ENCODE measurements at places on chromosomes 2 and 18. TPM values are rescaled to one million over a fixed set of nuclear protein-coding genes. Genes with fewer than 3 reads are reported as not detected.
A peak's percentile ranks its signal among the peaks of the same experiment; 100 is the strongest.

DNA sequence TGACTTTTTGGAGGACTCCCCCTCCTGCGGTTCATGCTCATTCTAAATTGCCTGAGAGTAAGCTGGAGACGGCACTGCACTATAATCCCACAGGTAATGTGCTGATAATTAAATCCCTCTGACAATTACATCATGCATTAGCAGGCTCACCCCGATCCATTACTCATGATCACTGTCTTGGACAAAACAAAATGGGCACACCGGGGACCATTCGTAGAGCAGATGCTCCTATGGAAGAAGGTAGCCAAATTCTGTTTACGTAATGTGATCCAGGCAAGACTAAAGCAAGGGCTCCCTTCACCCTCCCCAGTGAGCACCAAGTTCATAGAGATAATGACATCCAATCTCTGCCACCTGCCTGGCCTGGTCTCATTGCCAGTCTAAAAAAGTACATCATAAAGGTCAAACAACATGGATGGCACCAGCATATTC is 657.1 kb upstream of the SOX11 start:
- no peaks in the 10 kb centered on the region for H3K4me1 ChIP-seq
- DNase-seq: no peak
- no peaks in the 10 kb centered on the region for H3K27me3 ChIP-seq
- no peaks in the 10 kb centered on the region for H3K36me3 ChIP-seq
- H3K4me3 ChIP-seq: no peak overlapping the region

DNA sequence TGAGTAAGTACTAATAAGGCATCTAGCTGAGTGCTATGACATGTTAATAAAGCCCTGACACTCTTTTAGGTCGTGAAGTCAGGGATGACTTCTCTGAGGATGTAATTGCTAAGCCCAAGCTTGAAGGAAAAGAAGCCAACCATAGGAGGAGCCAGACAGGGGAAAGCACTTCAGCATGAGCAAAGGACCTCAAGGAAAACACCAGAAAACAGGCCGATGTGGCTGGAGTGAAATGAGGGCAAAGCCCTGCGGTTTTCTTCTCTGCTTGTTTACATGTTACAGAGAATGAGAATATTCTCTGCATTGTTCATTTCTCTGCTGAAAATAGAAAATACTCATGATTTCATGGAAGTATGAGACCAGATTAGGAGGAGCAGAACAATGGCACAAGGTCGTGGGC is 112.5 kb upstream of the ARHGAP28 start:
- H3K4me3 ChIP-seq: no peak overlapping the region
- DNase-seq: no peak
- no peak overlapping the region for H3K27ac ChIP-seq
- H3K36me3 ChIP-seq: no peaks in the 10 kb centered on the region

FABP1 gene
- total RNA-seq: not detected

DNA sequence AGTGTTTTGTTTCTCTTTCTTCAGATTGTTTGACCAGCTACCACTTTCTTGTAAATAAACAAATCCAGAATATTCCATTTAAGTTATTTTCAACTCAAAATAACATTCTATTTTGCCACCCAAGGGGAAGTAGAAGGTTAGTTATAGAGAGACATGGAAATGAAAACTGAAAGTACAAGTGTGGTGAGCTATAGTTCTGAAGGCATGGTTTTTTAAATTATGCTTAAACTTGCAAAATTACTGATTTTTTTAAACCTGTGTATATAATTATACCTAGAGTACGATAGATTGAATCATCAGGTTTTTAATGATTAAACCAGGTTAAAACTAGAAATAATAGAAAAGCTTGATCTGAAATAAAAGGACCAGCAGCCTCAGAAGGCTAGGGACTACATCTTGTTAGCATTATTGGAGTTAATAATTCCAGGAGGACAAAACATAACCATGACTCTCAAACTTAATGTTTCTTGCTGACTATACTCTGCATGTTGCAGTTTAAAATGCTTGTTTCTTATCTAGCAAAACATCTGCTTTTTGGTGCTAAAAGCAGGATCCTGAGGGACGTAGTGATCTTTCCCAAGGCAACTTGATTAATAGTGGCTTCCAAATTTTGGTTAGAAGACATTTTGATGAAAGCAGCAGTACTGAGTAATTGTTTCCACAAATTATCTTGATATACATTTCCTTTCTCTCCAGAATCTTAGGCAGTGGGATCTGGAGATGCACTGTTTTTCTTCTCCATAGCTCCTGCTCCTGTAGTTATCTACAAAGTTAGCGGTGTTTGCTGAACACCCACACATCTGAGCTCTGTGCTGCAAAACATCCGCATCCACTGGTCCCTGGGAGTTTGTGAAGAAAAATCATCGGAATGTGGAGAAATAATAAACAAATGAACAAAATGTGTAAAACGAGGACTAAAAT is 327.2 kb upstream of the PKDCC start:
- H3K27me3 ChIP-seq: no peaks in the 10 kb centered on the region
- no peak for DNase-seq
- H3K4me3 ChIP-seq: peak overlapping the region; percentile 6

SERPINB4 gene
- not detected for total RNA-seq

DNA sequence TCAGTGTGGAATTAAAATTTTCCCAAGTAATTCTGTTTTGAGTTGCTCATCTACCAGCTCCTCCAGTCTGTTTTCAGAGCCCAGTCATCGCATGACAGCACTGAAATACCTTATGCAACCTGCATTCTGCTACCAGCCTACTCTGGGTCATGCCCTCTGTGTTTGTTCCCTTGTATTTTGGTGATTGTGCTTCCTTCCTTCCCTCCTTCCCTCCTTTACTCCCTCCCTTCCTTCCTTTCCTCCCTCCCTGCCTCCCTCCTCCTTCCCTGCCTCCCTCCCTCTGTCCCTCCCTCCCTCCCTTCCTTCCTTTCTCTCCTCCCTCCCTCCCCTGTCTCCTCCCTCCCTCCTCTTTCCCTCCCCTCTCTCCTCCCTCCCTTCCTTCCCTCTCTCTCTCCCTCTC is 289.6 kb downstream of the CDH2 start:
- no peak overlapping the region for H3K4me3 ChIP-seq
- no peaks in the 10 kb centered on the region for H3K36me3 ChIP-seq
- H3K27me3 ChIP-seq: no peaks in the 10 kb centered on the region
- no peak for DNase-seq
- H3K4me1 ChIP-seq: no peaks in the 10 kb centered on the region

DNA sequence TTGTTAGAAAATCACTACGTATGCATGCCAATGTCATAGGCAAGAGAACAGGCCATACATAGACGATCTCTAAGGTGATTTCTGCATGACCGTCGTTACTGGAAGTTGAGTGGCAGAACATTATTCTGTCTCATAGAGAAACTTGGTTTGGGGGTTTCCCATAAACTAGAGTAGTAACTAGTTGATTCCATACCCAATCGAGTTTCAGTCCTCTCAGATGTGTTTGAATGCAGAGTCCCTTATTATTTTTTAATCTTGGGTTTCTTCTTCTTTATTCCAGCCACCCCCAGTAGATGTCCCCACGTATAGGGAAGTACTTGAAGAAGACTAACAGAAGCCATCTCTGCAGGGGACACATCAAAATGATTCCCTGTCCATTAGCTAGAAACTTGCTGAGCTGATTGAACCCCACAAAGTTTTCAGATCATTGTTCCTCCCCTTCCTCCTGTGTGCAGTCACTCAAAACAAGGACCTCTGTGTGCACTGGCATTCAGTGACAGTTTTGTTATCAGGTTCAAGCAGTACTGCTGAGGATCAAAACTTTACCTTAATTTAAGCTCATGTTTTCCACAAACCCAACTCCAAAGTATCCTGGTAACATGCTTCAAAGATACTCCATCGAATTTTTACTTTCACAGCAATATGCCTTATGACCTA is 68.4 kb upstream of the CDCA7 start:
- no peak overlapping the region for H3K27ac ChIP-seq
- no peaks in the 10 kb centered on the region for H3K4me1 ChIP-seq
- H3K27me3 ChIP-seq: no peaks in the 10 kb centered on the region
- no peak for DNase-seq

LYG2 gene
- total RNA-seq: not detected

NLRC4 gene
- 3.6 TPM for total RNA-seq

CIB4 gene
- total RNA-seq: not detected

DNA sequence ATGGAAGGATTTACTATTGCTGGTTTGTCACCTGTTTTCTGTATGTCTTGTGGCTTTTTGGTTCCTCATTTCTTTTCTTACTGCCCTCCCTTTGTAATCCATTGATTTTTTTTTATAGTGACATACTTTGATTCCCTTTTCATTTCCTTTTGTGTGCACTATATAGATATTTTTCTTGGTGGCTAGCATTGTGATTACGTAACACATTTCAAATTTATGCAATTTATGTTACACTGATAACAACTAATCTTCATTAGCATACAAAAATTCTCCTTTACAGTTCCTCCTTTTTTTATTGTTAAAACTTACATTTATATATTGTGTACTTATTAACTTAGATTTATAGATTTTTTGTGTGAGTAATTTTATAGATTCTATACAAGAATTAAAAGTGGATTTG is 80.6 kb downstream of the OTX1 start:
- H3K27ac ChIP-seq: no peak overlapping the region
- H3K4me3 ChIP-seq: no peak overlapping the region
- no peaks in the 10 kb centered on the region for H3K4me1 ChIP-seq

DNA sequence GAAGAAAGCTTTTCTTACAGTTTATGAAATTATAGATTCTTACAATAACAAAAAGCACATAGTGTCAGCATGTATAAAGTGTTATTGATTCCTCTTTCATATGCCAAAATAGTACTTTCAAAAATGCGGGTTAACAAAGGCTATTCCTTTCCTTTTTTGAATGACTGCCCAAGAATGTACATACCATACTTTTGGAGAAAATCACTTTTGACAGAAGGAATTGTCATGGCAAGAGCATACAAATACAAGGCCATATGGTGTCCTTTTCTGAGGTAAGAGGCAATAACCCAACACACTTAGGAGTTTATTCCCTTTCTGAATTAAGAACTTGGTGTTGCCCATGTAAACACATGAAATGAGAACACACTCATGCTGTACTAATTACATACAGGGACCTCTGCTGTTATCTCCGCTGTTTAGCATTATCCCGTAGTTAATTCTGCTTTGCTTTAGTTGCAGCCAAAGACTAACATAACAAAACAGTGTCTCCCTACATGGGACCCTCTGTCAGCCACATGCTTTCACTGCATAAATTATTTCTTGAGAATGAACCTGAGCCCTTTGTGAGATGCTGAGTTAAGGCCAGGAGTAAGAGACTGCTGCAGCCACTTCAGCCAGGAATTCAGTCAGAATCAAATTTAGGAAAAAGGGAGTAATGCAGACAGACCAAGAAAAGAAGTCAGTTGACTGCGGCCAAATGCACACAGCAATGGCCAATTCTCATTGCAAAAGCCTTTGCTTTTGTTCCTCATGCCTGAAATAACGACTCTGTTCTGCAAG is 67.0 kb downstream of the CDH2 start:
- no peak overlapping the region for H3K4me3 ChIP-seq
- no peak overlapping the region for H3K27ac ChIP-seq
- no peaks in the 10 kb centered on the region for H3K36me3 ChIP-seq
- H3K4me1 ChIP-seq: no peaks in the 10 kb centered on the region
- no peaks in the 10 kb centered on the region for H3K27me3 ChIP-seq

DHX57 gene
- 22.0 TPM for total RNA-seq

CCDC93 gene
- 17.3 TPM for total RNA-seq

- H3K27me3 ChIP-seq: no peaks in the 10 kb centered on the region
- H3K36me3 ChIP-seq: no peaks in the 10 kb centered on the region
- H3K27ac ChIP-seq: no peak overlapping the region
- no peak for DNase-seq
- H3K4me1 ChIP-seq: no peaks in the 10 kb centered on the region
- no peak overlapping the region for H3K4me3 ChIP-seq
Measured at GRCh38 chr2:56801214-56801613, 617.4 kb downstream of the CCDC85A start.

TTC31 gene
- 14.6 TPM for total RNA-seq

DNA sequence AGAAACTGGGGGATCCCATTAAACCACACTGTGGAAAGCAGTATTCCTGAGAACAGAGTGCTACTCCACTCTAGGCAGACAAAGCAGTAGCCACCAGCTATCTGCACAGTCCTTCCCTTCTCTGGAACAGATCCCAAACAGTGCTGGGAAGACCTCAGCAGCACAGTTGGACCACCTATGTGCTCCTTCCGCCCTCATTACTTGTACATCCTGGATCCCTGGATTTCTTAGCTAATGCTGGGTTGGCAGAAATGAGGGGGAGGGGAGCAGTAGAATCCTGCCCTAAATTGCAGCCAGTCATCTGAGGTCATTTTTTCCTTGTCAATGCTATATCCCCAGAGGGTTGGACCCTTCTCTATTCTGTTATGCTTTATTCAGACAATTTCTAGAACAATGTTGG is 13.8 kb upstream of the MALT1 start:
- no peak for DNase-seq
- no peaks in the 10 kb centered on the region for H3K4me1 ChIP-seq
- no peaks in the 10 kb centered on the region for H3K27me3 ChIP-seq
- H3K27ac ChIP-seq: no peak overlapping the region

EFEMP1 gene
- total RNA-seq: 132 TPM

DLGAP1 gene
- 1.7 TPM for total RNA-seq

DNA sequence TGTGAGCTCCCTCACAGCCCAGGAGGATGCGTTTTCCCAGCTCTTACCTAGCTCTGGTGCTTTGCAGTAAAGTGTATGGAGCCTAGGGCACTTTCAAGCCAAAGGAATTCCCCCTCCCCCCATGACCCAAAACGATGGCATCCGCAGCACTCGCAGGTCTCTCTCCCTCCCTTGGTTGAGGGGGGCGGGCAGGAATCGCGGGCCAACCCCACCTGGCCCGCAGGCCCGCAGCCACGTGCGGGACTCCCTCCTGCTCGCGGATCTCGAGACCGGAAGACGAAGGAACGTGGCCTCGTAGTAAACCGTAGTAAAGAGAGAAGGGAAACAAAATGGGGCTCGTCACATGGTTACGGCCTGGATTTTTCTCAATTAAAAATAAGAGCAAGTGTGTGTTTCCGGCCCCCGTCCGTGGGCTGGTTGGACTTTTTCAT is 8.5 kb downstream of the IRS1 start:
- no peaks in the 10 kb centered on the region for H3K36me3 ChIP-seq
- H3K4me1 ChIP-seq: no peaks in the 10 kb centered on the region
- DNase-seq: peak; percentile 55
- H3K27me3 ChIP-seq: no peaks in the 10 kb centered on the region
- H3K4me3 ChIP-seq: peak overlapping the region; percentile 86
- H3K27ac ChIP-seq: peak overlapping the region; percentile 96
